CD14-positive monocyte (primary cell): ENCODE measurements at places on chromosomes 2 and 18. TPM values are rescaled to one million over a fixed set of nuclear protein-coding genes. Genes with fewer than 3 reads are reported as not detected.

- H3K4me1 ChIP-seq, result no peaks in the 10 kb centered on the region
- H3K27ac ChIP-seq, result no peak overlapping the region
- no peaks in the 10 kb centered on the region for H3K36me3 ChIP-seq
- no peak overlapping the region for H3K4me3 ChIP-seq
Observed at GRCh38 chr2:237866101-237866621, 6.7 kb downstream of the RAMP1 start.

DNA sequence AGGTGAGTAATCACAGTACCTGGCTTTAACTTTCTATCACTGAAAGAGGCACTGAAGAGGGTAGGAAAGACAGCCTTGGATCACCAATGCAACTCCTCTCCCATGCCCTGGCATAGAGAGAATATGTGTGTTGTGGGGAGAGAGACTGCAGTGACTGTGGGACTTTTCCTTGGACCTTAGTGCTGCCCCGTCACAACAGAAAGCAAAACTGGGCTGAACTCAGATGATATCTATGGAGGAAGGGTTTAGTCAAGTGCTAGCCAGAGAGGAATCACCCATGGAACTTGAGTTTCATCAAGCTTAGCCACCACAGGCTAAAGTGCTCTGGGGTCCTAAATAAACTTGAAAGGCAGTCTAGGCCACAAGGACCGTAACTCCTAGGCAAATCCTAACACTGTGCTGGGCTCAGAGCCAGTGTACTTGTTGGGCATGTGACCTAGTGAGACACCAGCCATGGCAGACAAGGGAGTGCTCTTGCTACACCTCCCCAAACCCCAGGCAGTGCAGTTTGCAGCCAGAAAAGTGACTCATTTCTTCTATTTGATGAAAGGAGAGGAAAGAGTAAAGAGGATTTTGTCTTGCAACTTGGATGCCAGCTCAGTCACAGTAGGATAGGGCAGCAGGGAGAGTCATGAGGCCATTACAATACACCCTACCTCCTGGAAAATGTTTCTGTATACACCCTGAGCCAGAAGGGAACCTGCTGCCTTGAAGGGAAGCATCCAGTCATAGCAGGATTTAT lies 105.8 kb upstream of the SPOPL start:
- H3K4me1 ChIP-seq, result no peaks in the 10 kb centered on the region
- H3K27ac ChIP-seq, result no peak overlapping the region
- H3K27me3 ChIP-seq, result no peaks in the 10 kb centered on the region

DNA sequence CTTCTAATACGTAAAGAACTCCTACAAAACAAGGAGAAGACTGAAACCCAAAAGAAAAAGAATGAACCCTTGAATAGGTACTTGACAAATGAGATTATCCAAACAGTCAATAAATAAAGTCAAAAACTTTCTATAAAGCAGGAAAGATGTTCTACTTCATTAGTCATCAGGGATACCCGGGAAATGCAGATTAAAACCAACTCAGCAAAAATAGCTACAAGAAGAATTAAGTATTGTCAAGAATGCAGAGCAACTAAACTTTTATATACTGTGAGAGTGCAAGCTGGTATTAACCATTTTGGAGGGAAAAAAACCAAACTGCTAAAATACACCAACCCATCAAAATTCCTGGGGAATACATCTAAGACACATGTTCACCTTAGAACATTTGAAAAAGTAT lies 10.4 kb downstream of the TXNL1 start:
- no peak overlapping the region for H3K4me3 ChIP-seq
- no peak overlapping the region for H3K27ac ChIP-seq
- peaks cover 23% of the 10 kb centered on the region for H3K36me3 ChIP-seq
- H3K27me3 ChIP-seq, result no peaks in the 10 kb centered on the region
- DNase-seq, result no peak

DNA sequence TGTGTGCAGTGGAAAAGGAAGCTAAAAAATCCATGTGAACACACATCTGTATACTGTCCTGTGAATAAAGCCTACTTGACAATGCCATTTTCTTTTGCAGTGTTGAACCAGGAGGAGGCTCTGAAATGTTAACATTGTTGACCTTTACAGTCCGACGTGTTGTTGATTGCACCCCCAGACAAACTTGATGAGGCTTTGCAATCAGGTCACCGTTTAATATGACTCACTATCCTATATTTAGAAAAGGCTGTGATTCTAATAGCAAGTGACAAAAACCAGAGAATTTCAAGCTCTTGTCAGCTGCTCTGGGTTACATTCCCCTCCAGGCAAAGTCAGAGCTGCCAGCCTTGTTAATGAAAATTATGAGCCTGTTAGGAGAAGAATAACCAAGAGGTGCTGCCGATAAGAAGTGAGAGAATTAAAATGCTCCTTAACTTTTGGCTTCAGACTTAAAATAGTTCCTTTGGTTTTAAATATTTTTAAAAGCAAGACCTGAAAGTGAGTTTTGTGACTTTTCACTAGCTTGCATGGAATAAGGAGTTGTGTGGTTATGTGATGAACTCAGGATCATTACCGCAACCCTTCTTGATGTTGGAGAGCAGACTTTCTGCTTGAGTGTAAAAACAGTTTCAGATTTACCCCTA lies 162.1 kb downstream of the QPCT start:
- no peak for DNase-seq
- no peaks in the 10 kb centered on the region for H3K27me3 ChIP-seq
- H3K27ac ChIP-seq, result no peak overlapping the region
- H3K4me1 ChIP-seq, result no peaks in the 10 kb centered on the region

DNA sequence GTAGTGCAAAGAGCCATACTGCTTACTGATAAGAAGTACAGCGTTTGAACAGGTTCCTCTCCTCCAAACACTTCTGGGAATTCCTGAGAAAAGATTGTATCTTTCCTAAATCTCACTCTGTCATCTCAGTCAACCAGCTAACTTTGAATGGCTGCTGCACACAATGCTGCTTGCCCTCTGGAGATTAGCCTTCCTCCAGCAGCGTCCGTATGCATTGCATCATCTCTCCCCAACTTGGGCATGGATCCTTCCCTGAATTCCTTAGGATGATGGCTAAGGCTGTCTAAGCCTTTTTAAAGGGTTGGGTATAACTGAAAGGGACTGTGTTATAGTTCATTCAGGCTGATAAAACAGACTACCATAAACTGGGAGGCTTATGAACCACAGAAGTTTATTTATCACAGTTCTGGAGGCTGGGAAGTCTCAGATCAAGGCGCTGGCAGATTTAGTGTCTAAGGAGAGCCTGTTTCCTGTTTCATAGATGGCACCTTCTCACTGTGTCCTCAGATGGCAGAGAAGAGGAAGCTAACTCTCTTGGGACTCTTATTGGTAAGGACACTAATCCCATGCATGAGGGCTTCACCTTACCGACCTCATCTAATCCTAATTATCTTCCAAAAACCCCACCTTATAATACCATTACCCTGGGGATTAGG lies 105.3 kb downstream of the PAX3 start:
- no peak overlapping the region for H3K27ac ChIP-seq
- no peaks in the 10 kb centered on the region for H3K27me3 ChIP-seq
- H3K4me1 ChIP-seq, result no peaks in the 10 kb centered on the region
- no peak overlapping the region for H3K4me3 ChIP-seq
- DNase-seq, result no peak
- H3K36me3 ChIP-seq, result no peaks in the 10 kb centered on the region

RAPGEF4 gene
- not detected in 2 replicates for polyA plus RNA-seq

DNA sequence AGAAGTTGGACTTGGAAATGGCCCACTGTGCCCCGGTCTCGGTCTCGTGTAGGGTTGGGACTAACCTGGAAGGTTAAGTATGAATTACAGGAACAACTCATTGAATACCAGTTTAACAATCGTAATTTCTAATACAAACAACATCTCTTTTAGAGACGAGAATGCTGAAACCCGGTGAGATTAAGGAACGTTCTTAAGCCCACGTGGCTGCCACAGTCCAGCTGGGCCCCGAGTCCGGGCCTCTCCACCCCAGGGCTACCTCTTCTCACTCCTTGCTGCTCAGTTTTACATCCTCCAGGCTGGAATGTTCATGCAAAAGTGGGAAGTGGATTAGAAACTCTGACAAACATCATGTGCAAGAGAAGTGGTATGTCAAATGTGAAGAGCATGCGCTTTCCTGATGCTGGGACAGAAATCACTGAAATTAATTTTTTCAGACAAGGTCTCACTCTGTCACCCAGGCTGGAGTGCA lies 29.4 kb downstream of the NGEF start:
- H3K4me3 ChIP-seq, result no peak overlapping the region
- no peak overlapping the region for H3K27ac ChIP-seq
- DNase-seq, result no peak
- H3K4me1 ChIP-seq, result no peaks in the 10 kb centered on the region

PLCD4 gene
- 0.03 and 0.05 TPM in 2 replicates for polyA plus RNA-seq

CLK1 gene
- polyA plus RNA-seq, result 8.2 TPM
